Left kidney (tissue), 8 donors: ENCODE measurements at places on chromosomes 5 and 9.

- DNase-seq, result no peak
Measured at GRCh38 chr5:16550316-16550952, 66.4 kb downstream of the RETREG1 start.

GRCh38 chr9:1201901-1202300 is 151.7 kb downstream of the DMRT2 start:
- DNase-seq, result no peak

- peak; percentile 79 for DNase-seq
Measured at GRCh38 chr9:12774861-12775678, at the start of gene LURAP1L. Gene LURAP1L, plus strand, starts transcription at chr9:12775020. Its CDS starts 696 bp downstream, at chr9:12775716.

DNA sequence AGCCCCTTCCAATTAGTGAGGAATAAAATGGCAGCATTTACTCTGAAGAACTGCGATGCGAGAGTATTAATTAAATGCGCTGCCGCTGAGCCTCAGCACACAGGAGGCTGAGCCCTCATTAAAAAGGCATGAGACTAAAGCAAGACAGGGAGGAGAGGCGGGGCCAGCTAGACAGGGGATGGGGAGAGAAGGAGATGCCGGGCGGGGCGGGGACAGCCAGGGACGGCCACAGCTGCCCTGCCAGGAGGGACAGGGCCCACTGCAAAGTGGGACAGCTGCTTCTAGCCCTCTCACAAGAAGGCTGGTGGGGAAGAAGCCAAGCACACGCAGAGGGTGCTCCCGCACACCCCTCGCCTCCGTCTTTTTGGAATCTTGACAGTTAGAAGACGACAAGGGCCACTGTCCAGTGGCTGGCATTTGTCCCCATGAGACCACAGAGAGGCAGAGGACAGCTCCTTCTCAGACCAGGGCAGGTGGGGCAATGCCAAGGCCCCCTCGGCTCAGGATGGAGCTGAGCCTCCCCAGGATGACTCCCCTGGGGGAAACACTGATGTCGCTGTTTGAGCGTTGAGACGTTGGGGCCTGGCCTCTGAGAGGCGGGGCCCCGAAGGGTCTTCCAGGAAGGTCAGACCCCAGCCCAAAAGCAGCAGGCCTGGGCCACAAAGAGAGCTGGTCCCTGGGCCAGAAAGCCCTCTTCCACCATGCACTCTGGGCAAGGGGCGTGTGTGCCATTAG is 26.9 kb downstream of the ADAMTS2 start:
- DNase-seq, result peak; percentile 28

DNA sequence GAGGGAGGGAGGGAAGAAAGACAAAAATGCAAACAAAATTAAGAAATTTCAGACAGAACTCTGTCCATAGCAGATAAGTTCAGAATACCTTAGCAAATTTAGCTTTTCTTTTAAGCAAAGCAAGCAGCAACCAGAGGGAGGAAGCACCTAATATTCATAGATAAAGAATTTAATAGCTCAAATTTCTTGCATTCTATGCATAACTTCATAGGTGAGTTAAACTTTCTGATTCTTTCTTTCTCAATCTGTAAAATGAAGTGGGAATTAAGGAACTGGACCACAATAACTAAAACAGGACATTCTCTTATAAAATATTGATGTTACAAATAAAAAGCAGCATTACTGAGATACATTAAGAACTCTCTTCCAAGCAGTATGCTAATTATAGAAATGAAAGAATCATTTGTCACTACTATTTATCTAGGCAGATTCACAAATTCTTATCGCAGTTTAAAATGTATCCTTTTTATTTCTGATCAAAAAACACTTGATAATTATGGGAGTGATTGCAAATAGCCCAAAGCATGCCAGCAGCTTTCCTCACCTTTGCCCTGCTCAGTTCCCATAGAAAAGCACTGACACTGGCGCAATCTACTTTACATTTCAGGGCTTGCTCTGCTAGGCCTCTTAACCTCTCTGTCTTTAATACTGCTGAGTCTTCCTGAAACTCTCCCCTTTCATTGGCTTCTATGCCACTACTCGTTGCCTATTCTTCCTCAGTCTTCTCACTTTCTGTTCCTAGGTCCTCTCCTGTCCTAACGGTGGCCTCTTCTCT is 341.8 kb downstream of the PIK3R1 start:
- no peak for DNase-seq
